ENCODE measurements at places on chromosomes 16 and 17.

- DNase-seq = no peak
Observed at GRCh38 chr16:7755347-7755882, 422.8 kb downstream of the RBFOX1 start.

DNA sequence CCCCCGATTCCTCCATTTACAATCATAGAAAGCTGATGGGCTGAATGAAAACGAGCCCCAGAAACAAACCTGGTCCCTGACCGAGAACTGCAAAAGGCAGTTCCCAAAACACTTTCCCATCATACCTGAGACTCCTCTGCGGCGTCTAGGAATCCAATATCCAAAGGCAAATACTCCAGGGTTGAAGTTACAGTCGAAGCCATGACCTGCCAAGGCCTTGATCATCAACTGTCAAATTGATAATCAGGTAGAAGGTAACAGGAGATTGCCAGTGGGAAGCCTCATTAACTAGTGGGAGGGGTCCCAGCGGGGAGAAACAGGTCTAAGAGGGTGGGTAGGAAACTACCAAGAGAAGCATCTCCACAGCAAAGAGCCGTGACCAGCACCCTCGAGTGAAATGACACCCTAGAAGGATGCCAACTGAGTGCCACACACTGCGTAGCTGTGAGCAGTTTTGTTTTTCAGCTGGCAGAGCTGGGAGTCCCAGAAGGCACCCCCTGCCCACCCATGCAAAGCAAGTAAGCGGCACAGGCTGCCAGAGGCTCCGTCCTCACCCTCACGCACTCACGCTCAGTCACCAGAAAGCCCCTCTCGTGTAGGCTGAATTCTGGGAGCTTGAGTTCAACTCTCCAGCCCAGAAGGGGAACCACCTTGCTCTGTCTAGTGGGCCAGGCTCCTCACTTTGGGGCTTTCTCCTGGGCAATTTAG, 146.1 kb downstream of the GAS7 start:
- DNase-seq = no peak

- DNase-seq = peak; percentile 59
Observed at GRCh38 chr17:33750943-33751701, 458.0 kb upstream of the ASIC2 start.

GRCh38 chr17:8710813-8711212, 33.8 kb downstream of the CCDC42 start:
- no peak for DNase-seq

DNA sequence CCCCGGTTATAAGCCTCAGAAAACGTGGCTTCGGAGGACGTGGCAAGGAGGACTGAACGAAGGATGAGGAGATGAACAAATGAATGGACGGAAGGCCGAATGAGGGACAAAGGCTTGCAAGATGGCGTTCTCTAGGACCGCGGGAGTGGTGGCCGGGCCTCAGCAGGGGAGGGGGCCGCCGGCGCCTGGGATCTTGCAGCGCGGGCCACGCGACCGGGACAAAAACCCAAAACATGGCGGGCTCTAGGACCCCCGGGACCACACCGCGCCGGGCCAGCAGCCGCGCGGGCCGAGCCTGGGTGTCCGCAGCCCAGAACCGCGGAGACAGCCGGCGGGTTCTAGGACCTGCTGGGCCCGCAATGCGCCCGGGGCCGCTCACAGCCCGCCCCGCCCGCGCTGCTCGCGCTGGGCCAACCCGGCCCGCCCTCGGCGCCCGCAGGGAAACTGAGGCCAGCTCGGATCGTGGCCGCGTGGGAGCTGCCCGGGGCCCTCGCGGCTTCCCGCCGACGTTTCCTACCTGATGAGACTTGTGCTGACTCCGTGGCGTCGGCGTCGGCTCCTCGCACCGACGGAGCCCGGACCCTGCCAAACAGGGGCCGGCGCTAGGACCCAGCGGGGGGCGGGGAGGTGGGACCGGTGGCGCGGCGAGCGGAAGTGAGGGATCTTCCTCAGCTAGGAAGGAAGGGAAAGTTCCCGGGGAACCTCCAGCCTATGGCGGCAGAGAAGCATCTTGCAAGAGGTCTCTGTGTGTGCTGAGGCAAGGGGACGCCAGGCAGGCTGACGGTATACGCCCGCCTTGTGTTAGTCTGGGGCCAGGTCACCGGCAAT, 684 bp downstream of the ZNF668 start:
- peak; percentile 91 for DNase-seq

DNA sequence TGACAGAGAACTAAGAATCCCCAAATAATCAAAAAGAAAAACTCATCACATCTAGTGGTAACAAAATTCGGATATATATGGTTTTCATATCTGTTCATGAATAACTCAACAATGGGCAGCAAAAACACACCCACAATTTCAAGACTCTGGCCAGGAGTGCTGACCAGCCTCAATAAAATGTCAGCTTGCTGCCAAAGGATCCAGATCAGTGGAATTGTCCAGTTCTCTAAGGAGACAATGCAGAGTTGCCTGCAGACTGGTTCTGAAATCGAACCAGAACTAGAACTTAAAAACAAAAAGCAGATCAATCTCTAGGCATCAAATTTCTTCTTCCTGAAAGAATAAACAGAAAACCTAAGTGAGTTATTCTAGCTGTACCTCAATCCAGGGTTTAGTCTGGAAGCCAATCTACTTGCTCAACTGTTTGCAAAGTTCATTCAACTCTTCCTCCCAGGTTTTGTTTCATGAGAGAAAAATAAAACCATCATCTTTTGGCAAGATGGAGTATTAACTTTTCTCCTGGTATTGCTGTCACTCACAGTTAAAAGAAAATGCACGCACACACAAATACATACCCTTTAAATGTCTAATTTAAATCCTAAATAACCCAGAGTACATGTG, 61.0 kb downstream of the CFDP1 start:
- DNase-seq = peak; percentile 49

DNA sequence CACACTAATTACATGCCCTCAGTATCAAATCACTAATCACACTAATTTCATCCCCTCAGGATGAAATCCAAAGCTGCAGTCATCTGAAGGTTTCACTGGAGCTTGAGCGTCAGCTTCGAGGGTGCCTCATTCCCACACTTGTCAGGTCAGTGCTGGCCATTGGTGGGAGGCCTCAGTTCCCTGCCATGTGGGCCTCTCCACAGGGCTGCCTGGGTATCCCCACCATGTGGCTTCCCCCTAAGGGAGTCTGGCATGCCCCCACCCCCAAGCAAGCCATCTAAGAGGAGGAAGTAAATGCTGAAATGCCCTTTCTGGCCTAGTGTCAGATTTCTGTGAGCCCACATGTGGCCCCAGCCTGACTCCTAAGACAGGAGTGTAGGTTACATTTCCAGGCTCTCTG, 78.6 kb upstream of the CDH5 start:
- no peak for DNase-seq

DNA sequence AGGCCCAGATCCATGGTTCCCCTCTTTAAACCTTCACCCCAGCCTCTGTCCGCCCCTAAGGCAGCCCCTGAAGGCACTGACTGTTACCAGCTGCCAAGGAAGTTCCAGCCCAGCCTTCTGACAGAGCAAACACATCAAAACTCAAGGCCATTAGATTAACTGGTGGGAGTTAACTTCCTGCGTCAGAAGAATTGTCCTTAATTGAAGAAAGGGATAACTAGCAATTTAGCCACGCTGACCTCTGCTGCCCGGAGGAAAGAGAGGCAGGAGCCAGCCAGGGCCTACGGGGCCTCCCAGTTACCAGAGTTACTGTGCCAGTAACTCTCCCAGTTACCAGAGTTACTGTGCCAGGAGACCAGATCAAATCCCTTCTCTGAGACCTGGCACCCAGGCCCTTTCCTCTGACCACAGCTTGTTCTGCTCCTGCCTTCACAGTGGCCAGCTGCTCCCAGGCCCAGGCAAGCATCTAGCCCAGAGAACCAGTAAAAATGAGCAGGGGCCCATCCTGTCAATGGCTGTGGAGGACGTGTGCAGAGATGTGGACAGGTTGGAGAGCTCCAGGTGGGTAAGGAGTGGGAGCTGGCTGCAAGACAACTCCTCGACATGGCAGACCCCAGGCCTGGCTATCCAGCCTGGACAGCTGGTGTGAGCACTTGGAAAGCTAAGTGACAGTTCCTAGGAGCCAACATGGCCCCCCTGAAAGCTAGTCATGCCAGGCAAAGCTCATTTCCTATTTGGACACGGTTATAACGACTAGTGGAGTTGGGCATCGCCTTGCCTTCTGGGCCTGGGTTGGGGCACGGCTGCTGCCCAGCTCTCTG, 2.8 kb upstream of the PITPNM3 start:
- DNase-seq = peak; percentile 12

DNA sequence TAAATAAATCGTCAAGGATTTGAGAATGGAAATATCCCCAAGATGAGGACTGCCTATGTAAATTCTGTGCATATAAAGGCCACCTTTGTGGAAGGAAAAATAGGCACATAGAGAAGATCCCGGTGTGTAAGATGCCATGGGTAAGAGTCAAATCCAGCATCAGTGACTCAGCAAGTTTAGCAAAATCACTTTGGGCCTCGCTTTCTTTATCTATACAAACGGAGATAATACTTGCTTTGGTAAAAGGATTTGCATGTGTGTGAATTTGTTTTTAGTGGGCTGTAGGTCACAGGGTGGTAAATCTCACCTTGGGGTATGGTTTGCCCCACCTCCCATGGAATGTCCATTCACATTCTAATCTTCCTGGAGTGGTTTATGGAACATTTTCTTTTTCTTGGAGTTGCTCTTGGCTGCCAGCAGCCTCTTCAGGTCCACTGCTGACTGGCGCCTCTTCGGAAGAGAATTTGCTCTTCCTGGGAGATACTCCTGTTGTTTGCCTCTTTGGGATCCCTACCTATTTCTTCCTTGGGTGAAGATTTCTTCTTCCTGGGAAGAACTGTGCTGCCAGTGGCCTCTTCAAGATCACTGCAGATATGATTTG, 587.6 kb downstream of the CDH11 start:
- peak; percentile 26 for DNase-seq

DNA sequence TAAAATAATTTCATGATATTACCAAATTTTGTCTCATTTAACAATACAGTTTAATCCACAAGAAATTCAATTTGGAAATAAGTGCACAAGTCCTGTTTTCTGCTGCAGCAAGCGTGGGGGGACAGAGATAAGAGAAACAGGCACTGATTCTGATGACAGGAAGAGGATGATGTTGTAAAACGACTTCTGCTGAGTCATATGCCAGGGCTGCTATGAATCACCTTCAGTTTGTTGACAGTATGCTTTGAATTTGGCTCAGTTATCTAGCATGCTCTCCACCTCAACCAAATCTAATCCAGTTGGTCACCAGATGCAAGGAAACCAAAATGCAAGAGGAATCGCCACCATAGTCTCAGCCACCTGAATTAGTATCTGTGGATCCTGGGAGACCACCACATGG, 244.1 kb upstream of the MON1B start:
- DNase-seq = peak; percentile 87

- DNase-seq = no peak
Observed at GRCh38 chr17:41563607-41564170, 8.2 kb downstream of the KRT9 start.

GRCh38 chr16:78925083-78925767, 675.3 kb downstream of the MAF start:
- no peak for DNase-seq

GRCh38 chr16:68289621-68290329, 21.0 kb downstream of the SLC7A6OS start:
- no peak for DNase-seq

- no peak for DNase-seq
Observed at GRCh38 chr17:15031975-15032374, 233.2 kb downstream of the PMP22 start.

- no peak for DNase-seq
Observed at GRCh38 chr17:78048346-78049292, 79.9 kb downstream of the TMC6 start.

GRCh38 chr17:79855331-79856124, 16.3 kb upstream of the CBX4 start:
- no peak for DNase-seq

DNA sequence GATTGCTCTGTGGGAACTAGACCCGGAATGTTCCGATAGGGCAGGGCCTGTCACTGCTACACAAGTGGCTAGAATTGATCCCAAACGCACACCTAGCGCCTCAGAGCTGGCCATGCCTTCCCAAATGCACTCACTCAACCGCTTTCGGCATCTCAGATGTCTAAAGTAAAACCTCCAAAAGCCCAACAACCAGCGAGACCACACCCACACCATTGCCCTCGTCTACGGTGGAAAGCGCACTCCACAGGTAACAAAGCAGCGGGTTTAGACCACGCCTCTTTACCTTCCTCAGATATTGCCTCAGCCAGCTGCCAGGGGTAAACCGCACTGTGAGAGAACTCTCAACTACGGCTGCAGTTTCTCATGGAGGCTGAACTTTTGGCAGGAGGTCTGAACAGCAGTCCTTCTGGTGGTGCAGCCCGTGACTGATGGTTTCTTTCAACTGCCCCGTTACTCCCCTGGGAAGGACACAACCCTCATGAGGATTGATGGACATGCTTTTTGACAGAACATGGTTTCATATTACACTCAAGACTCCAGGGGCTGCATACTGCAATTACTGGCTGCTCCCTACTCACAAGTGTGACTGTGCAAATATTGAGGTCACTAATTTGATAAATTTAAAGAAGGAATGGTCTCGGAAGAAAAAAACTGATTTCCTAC, 34.5 kb downstream of the USP7 start:
- DNase-seq = no peak
